Activated CD8-positive, alpha-beta T cell treated with anti-CD3 and anti-CD28 coated beads, Interleukin-2, amount 10 ng/mL, durations not matched to agents 7 days and 5 days (primary cell): ENCODE measurements at places on chromosomes 1 and 21. TPM values are rescaled to one million over a fixed set of nuclear protein-coding genes. Genes with fewer than 3 reads are reported as not detected.

FCN3 gene
- not detected for total RNA-seq

DNA sequence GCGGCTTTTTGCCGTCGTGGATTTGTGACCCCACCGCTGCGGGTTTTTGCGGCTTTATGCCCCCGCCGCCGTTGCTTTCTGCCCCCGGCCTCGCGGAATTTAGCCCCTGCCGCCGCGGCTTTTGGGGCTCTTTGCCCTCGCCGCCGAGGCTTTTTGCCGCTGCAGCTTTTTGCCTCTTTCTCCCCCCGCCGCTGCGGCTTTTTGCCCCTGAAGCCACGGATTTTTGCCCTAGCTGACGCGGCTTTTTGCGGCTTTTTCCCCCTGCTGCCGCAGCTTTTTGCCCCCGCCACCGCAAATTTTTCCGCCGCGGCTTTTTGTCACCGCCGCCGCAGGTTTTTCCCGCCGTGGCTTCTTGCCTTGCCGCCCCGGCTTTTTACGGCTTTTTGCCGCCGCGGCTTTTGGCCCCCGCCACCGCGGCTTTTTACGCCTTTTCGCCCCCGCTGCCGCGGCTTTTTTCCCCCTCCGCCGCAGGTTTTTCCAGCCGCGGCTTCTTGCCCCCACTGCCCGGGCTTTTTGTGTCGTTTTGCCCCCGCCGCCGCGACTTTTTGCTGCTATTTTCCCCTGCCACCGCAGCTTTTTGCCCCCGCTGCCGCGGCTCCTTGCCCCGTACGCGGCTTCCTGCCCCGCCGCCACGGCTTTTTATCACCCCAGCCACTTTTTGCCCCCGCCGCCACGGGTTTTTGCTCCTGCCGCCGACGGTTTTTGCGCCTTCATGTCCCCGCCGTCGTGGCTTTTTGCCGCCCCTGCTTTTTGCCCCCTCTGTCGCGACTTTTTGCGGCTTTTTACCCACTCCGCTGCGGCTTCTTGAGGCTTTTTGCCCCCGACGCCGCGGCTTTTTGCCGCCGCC, 3933.6 kb downstream of the SRGAP2C start:
- no peak for DNase-seq

NKAIN1 gene
- total RNA-seq: 2.0 TPM

HES2 gene
- 0.45 TPM for total RNA-seq

BGLAP gene
- 2.8 TPM for total RNA-seq

GRCh38 chr1:23559985-23560741, 862 bp upstream of the ID3 start:
- DNase-seq: no peak

GRCh38 chr1:237888143-237888542, 2.6 kb downstream of the ZP4 start:
- no peak for DNase-seq

DNA sequence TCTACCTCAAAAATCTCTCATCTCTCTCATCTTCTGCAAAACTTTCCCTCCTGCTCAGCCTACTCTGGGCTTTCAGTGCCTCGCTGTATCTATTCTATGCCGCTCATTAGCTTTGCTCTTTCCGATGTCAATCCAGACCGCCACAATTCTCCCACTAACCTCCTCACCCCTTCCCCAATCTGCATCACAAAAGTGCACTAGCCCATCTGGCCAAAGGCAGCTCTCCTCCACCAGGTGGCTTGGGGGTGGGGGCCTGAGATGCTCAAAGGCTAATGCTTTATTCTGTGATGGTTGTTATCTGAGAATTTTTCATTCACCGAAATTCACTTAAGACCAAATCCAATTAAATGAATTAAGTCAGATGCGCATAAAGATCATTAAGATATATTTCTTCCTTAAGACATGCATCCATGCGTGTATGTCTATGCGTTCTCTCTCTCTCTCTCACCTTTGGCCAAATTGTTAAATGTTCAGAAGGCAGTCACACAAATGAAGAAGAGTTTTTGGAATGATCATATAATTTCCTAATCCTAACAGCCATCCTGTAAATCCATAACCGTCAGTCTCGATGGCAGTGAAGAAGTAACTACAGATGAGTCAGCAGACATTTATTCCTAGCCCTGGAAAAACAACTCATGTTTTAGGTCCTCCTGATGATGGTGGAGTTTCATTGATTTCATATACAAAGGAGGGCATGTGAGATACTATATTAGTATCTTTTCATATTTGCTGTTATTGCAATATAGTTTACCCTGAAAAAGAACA, 111.3 kb downstream of the C1orf21 start:
- no peak for DNase-seq
